Glomerular endothelial cell (primary cell): ENCODE measurements at places on chromosomes 11 and 22.

GRCh38 chr11:85029964-85030363 lies 597.2 kb downstream of the DLG2 start:
- no peak for DNase-seq

DNA sequence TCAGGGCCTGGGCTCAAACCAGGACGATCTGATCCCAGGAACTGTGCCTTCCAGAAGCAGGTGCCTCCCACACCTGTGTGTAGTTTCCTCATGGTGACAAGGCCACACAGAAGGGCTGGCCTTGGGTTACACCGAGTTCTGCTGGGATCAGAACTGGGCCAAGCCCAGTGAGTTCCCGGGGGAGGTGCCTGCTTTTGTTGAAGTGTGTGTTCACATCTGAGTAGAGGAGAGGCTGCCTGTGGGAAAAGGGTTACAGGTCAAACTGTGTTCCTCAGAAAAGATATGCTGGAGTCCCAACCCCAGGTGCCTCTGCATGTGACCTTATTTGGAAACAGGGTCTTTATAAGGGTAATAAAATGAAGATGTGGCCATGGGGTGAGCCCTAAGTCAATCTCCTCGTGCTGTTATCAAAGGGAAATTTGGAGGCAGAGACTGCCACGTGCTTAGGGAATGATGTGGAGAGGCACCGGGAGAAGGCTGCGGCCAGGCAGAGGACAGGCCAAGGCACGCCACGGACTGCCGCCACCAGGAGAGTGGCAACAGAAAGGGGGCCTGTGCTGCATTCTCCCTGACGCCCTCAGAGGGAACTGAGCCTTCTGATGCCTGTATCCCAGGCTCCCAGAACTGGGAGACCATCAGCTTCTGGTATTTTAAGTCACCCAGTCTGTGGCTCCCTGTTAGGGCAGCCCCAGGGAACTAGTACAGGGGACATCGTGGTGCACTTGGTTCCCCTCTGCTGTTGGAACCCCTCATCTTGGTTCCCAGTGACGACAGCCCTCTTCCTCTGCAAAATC lies 158.8 kb downstream of the CACNA1I start:
- DNase-seq, result no peak

GRCh38 chr11:27414644-27415043 lies 51.6 kb upstream of the CCDC34 start:
- no peak for DNase-seq

DNA sequence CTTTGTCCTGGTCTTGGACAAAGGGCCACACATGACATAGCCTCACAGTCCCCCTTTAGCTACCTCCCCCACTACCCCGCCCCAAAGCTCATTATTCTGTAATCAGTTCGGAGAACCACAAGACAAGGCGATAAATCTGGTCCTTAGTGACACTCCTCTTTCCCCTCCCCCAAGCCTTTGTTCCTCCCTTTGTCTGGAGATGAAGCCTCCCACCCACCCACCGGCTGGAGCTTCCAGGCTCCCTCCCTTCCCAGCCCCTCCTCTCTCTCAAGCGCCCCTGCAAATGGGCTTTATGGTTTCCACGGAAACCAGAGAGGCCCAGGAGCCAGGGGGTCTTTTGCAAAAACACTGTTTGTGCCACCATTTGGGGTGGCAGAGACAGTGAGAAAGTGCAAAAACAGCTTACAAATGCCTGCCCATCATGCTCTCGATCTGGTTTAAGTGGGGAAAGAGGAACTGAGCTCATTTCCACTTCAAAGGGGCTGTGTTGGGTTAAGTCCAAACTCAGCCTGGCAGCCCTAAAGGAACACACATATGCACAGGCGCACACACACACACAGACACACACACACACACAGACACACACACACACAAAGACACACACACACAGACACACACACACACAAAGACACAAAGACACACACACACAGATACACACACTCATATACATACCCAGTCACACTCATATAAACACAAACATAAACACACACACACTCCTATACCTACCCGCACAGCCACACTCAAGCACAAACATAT lies 23.5 kb downstream of the APLNR start:
- DNase-seq, result no peak

GRCh38 chr22:25841775-25842174 lies 99.8 kb downstream of the MYO18B start:
- no peak for DNase-seq

- DNase-seq, result no peak
Measured at GRCh38 chr22:26887456-26887855, 230.1 kb downstream of the MIAT start.

- no peak for DNase-seq
Measured at GRCh38 chr11:103997082-103997481, 39.4 kb upstream of the DDI1 start.

GRCh38 chr11:69750108-69750850 lies 24.9 kb downstream of the FGF4 start:
- no peak for DNase-seq

DNA sequence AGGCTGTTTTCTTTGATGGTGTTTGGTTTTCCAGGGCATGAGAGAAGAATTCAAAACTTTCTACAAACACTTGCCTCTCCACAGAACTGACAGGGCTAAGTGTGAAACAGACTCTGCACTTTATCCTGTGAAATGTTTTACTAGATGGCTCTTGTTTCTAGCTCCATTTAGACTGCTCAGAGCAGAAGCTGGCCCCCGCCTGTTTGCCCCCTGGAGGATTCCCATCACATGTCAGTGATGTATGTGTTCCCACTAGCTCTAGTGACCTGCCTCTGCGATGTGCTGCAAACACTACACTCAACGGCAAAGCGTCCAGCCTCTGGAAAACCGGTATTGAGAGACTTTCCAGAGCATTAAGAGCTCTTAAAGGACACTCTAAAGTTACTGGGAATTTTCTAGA lies 41.4 kb upstream of the PCF11 start:
- no peak for DNase-seq

DNA sequence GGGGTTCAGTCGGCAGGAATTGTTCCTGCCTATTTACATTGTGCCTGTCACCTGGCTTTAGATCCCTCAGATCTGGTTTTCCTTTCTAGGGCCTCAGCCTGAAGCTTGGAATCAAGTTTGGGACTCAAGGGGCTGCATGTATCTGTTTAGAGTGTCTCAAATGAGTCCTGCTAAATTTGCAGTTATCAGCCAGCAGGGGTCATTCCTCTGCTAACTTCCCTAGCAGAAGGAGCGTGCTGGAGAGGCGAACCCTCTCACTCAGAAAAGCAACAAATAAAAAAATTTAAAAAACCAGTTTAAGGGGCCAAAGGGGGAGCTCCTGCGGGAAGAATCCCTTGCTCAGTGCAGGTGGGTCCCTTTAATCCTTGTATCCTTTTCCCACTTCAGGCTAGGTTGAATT lies 1220.2 kb downstream of the JRKL start:
- no peak for DNase-seq

DNA sequence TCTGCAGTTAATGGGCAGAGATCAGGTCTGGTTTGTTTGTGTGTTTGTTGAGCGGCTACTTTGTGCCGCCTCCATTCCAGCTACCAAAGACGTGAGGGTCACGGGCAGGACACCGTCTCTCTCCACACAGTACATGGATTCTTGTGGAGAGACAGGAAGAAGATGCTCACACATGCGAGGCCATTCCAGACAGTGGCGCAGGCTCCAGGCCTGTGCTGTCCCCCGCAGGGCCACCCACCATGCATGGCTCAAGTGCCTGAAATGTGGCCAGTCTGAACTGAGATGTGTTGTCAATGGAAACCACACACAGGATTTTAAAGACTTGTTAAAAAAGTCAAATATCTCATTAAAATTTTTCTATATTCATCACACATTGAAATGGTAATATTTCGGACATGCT lies 848.3 kb downstream of the TBC1D22A start:
- DNase-seq, result no peak

DNA sequence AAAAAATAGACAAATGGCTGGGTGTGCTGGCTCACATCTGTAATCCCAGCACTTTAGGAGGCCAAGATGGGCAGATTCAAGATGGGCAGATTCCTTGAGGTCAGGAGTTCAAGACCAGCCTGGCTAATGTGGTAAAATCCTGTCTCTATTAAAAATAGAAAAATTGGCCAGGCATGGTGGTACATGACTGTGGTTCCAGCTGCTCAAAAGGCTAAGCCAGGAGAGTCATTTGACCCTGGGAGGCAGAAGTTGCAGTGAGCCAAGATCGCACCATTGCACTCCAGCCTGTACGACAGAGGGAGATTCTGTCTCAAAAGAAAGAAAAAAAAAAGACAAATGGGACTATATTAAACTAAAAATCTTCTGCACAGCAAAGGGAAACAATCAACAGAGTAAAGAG lies 55.4 kb downstream of the USP35 start:
- no peak for DNase-seq

DNA sequence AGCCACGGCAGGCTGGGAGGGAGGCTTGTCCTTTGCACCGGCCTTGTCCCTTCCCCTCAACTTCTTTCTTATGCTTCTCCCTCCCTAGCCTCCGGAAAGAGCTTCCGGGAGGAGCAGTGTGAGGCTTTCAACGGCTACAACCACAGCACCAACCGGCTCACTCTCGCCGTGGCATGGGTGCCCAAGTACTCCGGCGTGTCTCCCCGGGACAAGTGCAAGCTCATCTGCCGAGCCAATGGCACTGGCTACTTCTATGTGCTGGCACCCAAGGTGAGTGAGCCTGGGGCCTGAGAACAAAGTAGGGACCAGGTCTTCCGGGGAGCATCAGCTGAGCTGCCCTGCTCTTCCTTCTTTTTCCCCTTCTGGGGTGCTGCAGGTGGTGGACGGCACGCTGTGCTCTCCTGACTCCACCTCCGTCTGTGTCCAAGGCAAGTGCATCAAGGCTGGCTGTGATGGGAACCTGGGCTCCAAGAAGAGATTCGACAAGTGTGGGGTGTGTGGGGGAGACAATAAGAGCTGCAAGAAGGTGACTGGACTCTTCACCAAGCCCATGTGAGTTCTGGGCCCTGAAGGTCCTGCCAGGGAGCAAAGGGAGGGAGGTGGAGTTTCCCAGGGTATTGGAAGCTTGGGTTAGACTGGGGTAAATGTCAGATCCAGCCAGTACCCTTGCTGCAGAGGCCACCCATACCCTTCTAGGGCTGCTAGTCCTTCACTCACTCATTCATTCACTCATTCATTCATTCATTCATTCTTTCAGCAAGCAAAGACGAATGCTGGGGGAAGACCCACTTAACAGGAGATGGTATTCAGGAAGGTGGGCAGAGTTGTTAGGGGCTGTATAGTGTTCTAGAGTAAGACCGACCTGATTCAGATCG lies 22.6 kb downstream of the ADAMTS15 start:
- no peak for DNase-seq

DNA sequence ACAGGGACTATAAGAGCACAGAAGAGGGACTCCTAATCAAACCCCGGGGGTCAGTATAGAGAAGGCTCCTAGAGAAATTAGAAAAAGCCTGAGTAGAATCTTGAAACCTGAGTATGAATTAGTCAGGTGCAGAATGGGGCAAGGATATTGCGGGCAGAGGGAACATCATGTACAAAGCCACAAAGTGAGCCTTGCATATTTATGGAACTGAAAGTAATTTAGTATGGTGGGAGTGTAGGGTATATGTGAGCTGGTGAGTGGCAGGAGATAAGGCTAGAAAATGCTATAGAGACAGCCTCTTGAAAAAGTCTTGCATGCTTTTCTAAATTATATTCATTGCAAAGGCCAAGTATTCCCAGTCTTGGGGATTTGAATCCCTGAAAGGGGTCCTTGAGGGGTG lies 93.7 kb downstream of the STIM1 start:
- DNase-seq, result no peak

- DNase-seq, result no peak
Measured at GRCh38 chr11:112784323-112785073, 176.7 kb upstream of the NCAM1 start.

DNA sequence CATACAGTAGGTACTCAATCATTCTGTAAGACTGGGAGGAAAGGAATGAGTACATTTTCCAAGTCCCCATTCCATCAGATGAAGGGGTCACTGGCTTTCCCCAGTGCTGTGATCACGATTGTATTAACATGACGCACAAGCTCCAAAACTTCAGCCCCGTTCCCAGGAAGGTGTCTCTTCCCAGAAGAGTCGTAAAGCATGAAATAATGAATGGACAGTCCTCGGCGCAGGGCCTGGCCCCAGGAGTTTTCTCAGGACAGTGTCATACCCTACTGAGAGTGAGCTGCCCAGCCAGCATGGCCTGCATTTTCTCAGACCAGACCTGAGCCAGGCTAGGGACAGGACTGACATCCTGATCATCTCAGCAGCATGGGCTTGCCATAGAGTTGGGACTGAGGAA lies 80.7 kb downstream of the PARVA start:
- no peak for DNase-seq

- DNase-seq, result no peak
Measured at GRCh38 chr11:1671658-1672057, 25.3 kb upstream of the KRTAP5-6 start.

DNA sequence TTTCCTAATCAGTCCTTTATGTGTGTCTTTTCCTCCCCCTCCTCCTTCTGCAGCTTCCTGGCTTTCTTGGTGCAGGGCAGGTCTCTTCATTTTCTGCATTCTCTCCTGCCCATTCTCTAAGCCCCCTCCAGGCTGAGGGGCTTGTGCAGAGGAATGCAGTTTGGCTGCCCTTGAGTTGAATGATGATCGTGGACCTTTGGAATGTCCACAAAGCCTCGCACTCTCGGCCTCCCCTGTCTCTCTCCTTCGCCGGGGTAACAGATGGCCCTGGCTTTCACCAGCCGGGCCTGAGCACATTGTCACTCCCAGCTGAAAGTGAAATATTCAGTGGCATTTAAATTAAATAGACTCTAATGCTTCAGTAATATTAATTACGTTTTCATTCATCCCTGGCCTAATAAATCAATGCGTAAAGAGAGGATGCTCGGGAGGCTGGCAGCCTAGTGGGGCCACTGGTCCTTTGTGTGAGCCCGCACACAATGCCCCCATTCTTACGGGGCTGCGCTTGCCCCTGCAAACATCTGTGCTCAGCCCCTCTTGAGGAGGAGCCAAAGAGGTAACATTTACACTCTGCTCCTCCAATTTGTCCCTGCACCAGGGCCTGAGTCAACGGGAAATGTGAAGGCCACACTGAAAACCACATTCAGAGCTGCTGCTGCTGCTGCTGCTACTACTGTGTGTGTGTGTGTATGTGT lies 64.9 kb upstream of the PAX6 start:
- no peak for DNase-seq

- DNase-seq, result no peak
Measured at GRCh38 chr11:87397011-87397865, 359.5 kb downstream of the TMEM135 start.

- no peak for DNase-seq
Measured at GRCh38 chr11:6634534-6634933, 15.3 kb upstream of the TPP1 start.
